ENCODE measurements at places on chromosomes 2 and 18.

GRCh38 chr18:67599277-67599676, 82.8 kb upstream of the DSEL start:
- DNase-seq: no peak

GRCh38 chr2:154374416-154374815, 324.1 kb upstream of the KCNJ3 start:
- no peak for DNase-seq

DNA sequence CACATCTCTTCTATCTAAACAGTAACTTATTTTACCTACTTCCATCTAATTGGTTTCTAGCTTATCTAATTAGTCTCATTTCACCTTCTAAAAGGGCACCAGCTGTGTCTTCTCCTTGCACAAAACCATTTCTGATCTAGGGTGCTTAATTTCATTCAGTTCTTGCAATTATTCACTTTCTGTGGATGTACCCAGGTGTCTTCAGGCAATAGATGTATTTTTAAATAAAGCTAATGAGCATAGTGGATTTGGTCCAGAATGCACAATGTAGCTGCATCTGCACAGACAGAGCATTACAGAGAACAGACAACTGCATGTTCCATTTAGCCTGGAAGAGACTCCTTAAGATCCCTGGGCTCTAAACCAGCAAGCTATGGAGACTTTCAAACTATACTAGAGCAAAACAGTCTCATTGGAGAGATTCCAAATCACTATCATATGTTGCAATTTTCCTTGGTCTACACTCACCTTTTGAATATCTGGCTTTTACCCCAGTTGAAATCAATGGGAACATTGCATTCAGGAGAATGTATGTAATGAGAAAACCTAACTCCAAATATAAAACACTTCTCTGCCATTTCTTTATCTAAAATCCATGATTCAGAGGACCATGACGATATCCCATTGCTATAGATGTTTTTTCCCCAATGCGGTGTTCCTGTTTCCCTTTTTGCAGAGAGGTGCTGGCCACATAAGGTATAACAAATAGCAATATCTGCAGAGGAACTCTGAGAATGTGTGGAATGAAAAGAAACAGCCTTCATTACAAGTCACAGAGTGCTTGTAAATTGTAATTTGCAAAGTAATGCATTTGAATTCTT, 3.5 kb upstream of the RFX8 start:
- DNase-seq: no peak

- no peak for DNase-seq
Observed at GRCh38 chr18:53764086-53764485, 460.4 kb downstream of the MBD2 start.

- DNase-seq: peak; percentile 36
Observed at GRCh38 chr2:3332133-3332532, 45.5 kb downstream of the EIPR1 start.

- DNase-seq: no peak
Observed at GRCh38 chr2:130966775-130967490, 126.3 kb downstream of the FAM168B start.

- DNase-seq: no peak
Observed at GRCh38 chr18:3402982-3403451, 47.0 kb upstream of the TGIF1 start.

- DNase-seq: no peak
Observed at GRCh38 chr18:35933982-35934381, 38.5 kb upstream of the RMP24 start.

GRCh38 chr2:33250417-33251029, 225.9 kb upstream of the RASGRP3 start:
- no peak for DNase-seq

GRCh38 chr2:144409241-144409640, 110.7 kb downstream of the ZEB2 start:
- DNase-seq: no peak

GRCh38 chr18:44111337-44111736, 569.4 kb upstream of the SETBP1 start:
- no peak for DNase-seq

GRCh38 chr18:13207294-13207693, 11.3 kb upstream of the LDLRAD4 start:
- no peak for DNase-seq

GRCh38 chr2:149743842-149744448, 156.4 kb upstream of the MMADHC start:
- no peak for DNase-seq

- no peak for DNase-seq
Observed at GRCh38 chr2:174693344-174693743, 70.9 kb downstream of the CHRNA1 start.

- DNase-seq: no peak
Observed at GRCh38 chr2:227370092-227370491, 9.0 kb downstream of the TM4SF20 start.

- DNase-seq: no peak
Observed at GRCh38 chr18:23272498-23273232, 137.4 kb downstream of the CABLES1 start.

- no peak for DNase-seq
Observed at GRCh38 chr2:217158928-217159327, 299.1 kb upstream of the TNP1 start.

DNA sequence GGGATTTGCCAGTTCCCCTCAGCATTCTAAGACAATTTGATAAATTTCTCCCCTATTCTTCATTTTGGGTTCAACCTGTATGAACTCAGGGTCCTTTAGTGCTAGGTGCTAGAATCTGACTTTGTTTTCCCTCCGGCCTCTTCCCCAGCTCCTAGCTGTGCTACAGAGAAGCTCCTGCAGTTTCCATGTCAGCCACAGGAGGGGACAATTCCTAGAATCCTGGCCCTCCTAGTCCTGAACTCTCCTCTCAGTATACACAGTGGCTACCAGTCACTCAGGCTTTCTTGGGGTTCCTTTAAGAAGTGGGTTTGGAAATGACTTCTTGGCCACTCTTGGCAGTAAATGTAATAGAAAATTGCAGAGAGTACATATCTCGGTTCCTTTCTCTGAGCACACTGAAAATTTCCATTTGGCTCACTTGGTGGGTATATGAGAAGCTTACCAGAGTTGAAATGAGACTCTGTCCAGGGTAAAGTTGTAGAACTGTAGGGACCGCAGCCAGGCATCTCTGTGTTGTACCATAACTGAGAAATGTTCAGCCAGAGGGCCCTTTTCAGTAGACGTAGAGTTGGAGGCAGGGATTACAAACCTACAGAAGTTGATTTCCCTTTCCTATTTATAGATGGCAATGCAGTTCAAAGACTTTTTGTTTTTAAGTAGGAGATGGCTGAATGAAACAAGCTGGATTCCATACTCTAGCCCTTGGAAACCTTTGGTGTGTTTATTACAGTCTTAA, 5.0 kb upstream of the CHST10 start:
- DNase-seq: no peak

DNA sequence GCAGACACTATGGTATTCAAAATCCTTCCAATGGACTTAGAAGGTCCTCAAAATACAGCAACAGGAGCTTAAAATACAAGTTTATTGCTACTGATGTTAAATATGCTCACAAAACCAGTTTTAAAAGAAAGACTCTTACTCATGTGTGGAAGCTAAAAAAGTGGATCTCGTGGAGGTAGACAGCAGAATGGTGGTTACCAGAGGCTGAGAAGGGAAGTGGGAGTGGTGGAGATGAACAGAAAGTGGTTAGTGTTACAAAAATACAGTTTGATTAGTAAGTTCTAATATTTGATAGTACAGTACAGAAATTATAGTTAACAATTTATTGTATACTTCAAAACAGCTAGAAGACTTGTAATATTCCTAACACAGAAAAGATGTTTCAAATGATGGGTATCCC, 12.1 kb downstream of the ADAM17 start:
- no peak for DNase-seq

- DNase-seq: no peak
Observed at GRCh38 chr2:139864821-139865302, 1084.7 kb upstream of the NXPH2 start.

GRCh38 chr2:3113769-3114168, 263.8 kb downstream of the EIPR1 start:
- peak; percentile 46 for DNase-seq

DNA sequence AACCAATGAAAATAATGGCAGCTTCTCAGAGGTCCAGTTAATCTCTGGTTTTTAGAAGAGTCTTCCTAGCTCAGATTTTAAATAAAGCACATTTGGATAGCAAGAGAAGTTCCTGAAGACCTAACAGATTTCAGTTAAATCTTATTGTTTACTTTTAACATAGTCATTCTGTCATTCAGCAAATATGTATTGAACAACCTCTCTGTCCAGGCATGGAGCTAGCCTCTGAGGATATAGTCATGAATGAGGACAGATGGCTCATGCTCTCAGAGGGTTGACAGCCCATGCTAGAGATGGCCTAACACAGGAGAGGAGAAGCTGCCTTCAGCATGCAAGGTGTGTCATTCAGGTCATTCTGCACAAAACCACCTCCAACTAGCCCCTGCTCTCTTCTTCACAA, 6.2 kb downstream of the CCBE1 start:
- DNase-seq: no peak

DNA sequence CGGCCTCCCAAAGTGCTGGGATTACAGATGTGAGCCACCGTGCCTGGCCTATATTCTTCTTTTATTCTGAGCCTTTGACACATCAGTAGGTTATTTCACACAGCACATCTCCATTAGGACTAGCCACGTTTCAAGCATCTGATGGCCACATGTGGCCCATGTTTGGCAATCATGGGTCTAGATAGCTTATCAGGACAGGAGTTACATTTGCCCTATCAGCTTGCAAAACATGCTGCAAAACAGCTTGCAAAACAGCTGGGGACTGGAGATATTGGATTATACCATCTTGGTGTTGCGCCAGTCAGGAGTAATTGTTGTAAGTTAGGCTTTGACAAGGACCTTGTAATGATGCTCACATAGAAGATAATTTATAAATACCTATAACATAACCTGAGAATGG, 94.9 kb downstream of the GBX2 start:
- no peak for DNase-seq

DNA sequence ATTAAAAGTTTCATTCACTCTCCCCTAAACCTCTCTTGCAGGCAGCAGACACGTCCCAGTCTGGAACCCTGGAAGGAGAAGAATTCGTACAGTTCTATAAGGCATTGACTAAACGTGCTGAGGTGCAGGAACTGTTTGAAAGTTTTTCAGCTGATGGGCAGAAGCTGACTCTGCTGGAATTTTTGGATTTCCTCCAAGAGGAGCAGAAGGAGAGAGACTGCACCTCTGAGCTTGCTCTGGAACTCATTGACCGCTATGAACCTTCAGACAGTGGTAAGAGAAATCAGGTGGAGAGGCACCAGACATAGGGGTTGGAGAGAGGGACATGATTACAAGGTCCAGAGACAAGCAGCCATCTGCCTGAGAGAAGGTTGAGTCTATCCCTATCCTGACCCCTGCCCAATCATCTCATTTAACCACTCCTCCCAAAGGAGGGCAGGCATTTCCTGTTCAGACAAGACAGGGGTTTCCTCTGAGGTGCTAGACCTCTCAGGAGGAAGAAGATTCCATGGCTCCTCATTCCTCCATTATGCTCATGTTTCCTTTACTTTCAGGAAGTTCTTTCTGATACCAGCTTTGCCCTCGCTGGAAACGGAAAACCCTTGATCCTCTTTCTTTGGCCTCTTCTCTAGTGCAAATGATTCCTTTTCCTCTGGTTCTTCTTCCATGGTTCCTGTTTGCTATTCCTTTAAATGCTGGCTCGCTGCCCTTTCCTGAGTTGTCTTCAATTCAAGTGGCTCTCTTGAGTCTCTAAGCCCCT, 15.1 kb downstream of the PLCD4 start:
- DNase-seq: no peak

GRCh38 chr2:127106991-127107621, at the start of gene BIN1:
Gene BIN1, minus strand, starts transcription at chr2:127107154. Its CDS starts 211 bp downstream, at chr2:127106943.
- peak; percentile 95 for DNase-seq

GRCh38 chr2:194252127-194252526, 1404.9 kb upstream of the SLC39A10 start:
- no peak for DNase-seq

DNA sequence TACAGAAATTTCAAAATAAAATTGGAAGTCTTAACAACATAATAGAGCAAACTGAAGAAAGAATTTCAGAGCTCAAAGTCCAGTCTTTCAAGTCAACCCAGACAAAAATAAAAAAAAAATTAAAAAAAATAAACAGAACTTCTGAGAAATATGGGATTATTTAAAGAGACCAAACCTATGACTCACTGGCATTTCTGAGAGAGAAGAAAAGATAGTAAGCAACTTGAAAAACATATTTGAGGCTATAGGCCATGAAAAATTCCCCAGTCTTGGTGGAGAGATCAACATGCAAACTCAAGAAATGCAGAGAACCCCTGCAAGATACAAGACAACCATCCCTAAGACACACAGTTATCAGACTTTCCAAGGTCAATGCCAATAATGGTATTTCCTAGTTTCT, 167.4 kb downstream of the RNF144A start:
- DNase-seq: no peak

- DNase-seq: no peak
Observed at GRCh38 chr2:35185861-35186412, 1169.6 kb upstream of the CRIM1 start.

DNA sequence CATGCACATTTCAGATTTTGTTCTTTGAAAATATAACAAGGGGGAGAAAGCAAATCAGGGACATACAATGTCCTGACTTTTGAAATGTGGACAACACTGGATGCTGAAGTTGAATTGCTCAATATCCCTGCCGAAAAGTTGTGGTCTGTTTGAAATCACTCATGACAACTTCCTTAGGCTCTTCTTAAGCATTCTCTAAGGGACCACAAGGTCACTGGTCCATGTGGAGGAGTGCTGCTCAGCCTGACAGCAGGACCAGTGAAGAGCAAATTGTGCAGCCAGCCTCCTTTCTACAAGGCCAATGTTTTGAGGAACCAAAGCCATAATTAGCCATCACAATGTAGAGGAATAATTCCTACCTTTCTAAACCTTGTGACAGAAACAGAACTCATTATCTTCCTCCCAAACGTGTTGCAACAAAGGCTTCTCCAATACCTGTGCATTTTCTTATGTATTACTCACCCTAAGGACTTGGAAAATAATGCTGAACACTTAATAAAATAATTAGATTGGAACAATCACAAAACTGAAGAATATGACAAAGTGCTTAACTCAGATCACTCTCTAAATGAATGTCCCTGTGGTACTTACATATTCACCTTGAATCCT, 1477.6 kb upstream of the NXPH2 start:
- DNase-seq: no peak

DNA sequence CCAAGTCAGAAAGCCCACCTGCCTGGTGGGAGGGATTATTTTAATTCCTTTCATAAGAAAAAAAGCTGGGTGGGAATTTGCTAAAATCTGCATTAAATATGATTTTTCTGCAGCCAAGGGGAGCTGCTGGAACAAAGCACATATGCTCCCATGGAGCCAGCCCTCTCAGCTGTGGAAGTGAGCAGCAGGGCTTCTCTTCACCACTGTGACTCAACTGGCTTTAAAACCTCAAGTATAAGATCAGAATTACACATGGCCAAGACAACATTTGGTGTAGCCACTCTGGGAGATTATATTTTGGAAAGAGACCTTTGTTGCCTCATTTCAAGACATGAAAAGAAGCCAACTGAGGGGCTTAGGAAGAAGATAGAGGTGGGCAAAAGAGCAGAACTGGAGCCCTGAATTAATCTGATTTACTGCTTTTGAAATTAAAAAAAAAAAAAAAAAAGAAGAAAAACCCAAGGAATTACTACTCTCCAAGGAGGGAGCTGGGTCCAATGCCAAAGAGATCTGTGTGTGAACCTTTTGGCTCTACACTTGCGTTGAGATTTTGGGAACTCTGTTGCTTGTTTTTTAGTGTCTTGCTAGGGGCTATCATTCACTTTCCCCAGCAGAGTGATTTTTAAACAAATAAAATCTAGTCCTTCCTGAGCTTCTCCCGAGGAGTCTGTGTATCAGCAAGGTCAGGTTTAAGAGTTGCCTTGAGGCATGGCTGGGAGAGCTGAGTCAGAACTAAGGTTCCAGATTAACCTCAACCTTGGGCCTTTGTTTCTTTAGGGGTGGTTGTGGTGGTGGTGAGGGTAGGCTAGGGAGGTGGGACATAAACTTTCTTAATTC, 6.0 kb downstream of the LHCGR start:
- DNase-seq: no peak
